ENCODE measurements at places on chromosomes 5 and 9. TPM values are rescaled to one million over a fixed set of nuclear protein-coding genes. Genes with fewer than 3 reads are reported as not detected.
A peak's percentile ranks its signal among the peaks of the same experiment; 100 is the strongest.

DNA sequence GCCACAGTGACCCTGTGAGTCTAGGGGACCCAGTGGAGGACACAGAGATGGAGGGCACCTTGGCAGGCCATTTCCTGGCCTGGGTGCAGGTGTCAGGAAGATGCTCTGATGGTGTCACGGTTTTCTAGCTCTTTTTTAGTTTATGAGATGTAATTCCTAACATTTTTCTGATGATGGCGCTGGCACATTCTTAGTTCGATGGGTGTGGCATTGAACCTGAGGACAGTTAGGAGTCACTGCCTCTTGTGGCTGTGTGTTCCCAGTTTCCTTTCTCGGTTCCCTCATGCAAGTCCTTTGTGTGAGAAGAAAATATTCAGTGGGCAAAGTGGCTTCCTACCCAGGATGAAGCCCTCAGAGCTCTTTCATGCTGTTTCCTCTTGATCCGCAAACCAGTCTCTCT, 129.4 kb upstream of the ICE1 start:
- no peaks in the 10 kb centered on the region for H3K4me1 ChIP-seq
- DNase-seq: no peak
- no peaks in the 10 kb centered on the region for H3K36me3 ChIP-seq
- H3K27me3 ChIP-seq: no peaks in the 10 kb centered on the region
- H3K27ac ChIP-seq: no peak overlapping the region

GRCh38 chr5:33582417-33582816, 141.7 kb downstream of the TARS1 start:
- no peaks in the 10 kb centered on the region for H3K36me3 ChIP-seq
- DNase-seq: no peak
- H3K4me3 ChIP-seq: no peak overlapping the region
- no peak overlapping the region for H3K27ac ChIP-seq

The NR6A1 gene
- 2.3 TPM for total RNA-seq

The IL31RA gene
- total RNA-seq: 0.92 TPM

The CATSPER3 gene
- total RNA-seq: 0.64 TPM

GRCh38 chr9:5819174-5819573, 13.7 kb downstream of the ERMP1 start:
- peaks cover 42% of the 10 kb centered on the region for H3K36me3 ChIP-seq
- H3K4me1 ChIP-seq: peaks cover 8% of the 10 kb centered on the region
- no peak overlapping the region for H3K4me3 ChIP-seq
- H3K27me3 ChIP-seq: no peaks in the 10 kb centered on the region
- H3K27ac ChIP-seq: no peak overlapping the region

The SOX30 gene
- total RNA-seq: not detected

- no peaks in the 10 kb centered on the region for H3K4me1 ChIP-seq
- H3K27me3 ChIP-seq: peaks cover 24% of the 10 kb centered on the region
- H3K27ac ChIP-seq: no peak overlapping the region
Observed at GRCh38 chr9:35960039-35960655, 2.2 kb upstream of the OR2S2 start.

- H3K36me3 ChIP-seq: peaks cover 9% of the 10 kb centered on the region
- H3K4me1 ChIP-seq: peaks cover 68% of the 10 kb centered on the region
- H3K4me3 ChIP-seq: peak overlapping the region; percentile 78
- H3K27ac ChIP-seq: peak overlapping the region; percentile 96
Observed at GRCh38 chr9:113513536-113513935, 50.0 kb downstream of the RGS3 start.

DNA sequence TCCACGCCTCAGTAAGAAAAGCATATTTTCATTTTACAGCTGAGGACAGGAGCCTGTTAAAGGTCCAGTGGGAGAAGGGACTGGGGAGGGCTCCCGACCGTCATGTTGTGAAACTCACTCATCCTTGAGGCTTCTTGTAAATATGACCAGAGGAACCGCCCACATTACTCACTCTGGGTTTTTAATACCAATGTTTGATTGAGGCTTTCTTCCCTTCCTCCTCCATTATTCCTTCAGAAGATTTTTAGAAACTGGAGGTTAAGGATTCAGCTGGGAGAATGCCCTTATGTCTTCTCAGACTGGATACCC, 61.4 kb upstream of the GLRX start:
- peak; percentile 46 for DNase-seq
- H3K36me3 ChIP-seq: peaks cover 29% of the 10 kb centered on the region
- H3K27ac ChIP-seq: no peak overlapping the region
- H3K4me3 ChIP-seq: no peak overlapping the region
- no peaks in the 10 kb centered on the region for H3K27me3 ChIP-seq

The ENG gene
- total RNA-seq: 32.4 TPM

DNA sequence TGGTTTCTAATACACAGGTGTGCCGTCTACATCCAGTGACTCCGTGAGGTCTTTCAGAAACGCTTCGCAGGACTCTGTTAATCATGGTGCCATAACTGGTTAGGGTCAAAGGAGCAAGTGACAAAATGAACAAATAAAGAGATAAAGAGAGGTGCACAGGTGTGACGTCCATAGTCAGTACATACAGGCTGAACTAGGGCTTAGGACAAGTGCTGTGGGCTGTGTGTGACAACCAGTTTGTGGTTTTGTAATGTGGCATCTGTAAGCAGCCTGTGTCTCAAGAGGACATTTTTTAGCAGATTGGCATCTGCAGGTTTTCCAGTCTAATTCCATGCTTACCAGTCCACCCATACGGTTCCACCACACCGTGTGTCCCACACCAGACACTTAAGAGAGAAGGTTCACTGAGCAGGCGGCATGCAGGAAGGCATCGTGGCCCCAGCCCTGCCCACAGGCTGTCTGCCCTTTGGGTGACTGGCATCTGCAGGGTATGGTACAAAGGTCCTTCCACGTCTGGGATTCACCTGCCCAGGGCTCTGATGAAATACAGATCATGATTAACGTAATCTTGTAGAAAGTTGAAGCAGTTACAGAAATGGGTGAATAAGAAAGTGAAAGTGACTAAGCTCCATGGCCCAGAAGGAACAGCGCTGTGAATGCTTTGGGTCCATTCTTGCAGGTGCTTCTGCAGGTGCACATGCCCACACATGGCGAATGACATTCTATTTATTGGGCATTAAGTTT, 26.9 kb downstream of the SRD5A1 start:
- peaks cover 4% of the 10 kb centered on the region for H3K4me1 ChIP-seq
- no peaks in the 10 kb centered on the region for H3K27me3 ChIP-seq
- H3K36me3 ChIP-seq: peaks cover 43% of the 10 kb centered on the region
- H3K4me3 ChIP-seq: peak overlapping the region; percentile 34

GRCh38 chr9:121995997-121996396, 97.1 kb downstream of the TTLL11 start:
- H3K36me3 ChIP-seq: no peaks in the 10 kb centered on the region
- no peak overlapping the region for H3K4me3 ChIP-seq
- no peak overlapping the region for H3K27ac ChIP-seq
- DNase-seq: no peak
- H3K27me3 ChIP-seq: no peaks in the 10 kb centered on the region
- no peaks in the 10 kb centered on the region for H3K4me1 ChIP-seq

- no peak overlapping the region for H3K27ac ChIP-seq
- H3K27me3 ChIP-seq: no peaks in the 10 kb centered on the region
- H3K4me1 ChIP-seq: peaks cover 9% of the 10 kb centered on the region
- peaks cover 40% of the 10 kb centered on the region for H3K36me3 ChIP-seq
- DNase-seq: no peak
Observed at GRCh38 chr9:36640771-36641381, 68.2 kb downstream of the MELK start.

The ENTPD8 gene
- total RNA-seq: not detected

The SPATA6L gene
- not detected for total RNA-seq

- no peak for DNase-seq
- no peaks in the 10 kb centered on the region for H3K36me3 ChIP-seq
- no peak overlapping the region for H3K27ac ChIP-seq
- no peak overlapping the region for H3K4me3 ChIP-seq
Observed at GRCh38 chr5:62142351-62142750, 163.7 kb upstream of the KIF2A start.

The PRLR gene
- total RNA-seq: not detected

The GZMA gene
- 87.6 TPM for total RNA-seq

DNA sequence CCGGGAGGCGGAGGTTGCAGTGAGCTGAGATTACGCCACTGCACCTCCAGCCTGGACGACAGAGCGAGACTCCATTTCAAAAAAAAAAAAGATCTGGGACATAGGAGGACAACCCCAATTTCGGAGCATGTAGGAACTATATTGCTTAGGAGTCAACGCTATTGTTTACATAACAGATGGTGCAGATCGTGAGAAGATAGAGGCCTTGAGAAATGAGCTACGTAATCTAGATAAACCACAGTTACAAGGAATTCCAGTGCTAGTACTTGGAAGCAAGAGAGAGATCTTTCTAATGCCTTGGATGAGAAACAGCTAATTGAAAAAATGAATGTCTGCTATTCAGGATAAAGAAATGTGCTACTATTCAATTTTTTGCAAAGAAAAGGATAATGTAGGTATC, 20.3 kb downstream of the TBC1D2 start:
- no peak overlapping the region for H3K27ac ChIP-seq
- no peak for DNase-seq
- no peaks in the 10 kb centered on the region for H3K27me3 ChIP-seq
- H3K4me1 ChIP-seq: no peaks in the 10 kb centered on the region
- H3K36me3 ChIP-seq: peaks cover 4% of the 10 kb centered on the region

The NANS gene
- total RNA-seq: 57.1 TPM

DNA sequence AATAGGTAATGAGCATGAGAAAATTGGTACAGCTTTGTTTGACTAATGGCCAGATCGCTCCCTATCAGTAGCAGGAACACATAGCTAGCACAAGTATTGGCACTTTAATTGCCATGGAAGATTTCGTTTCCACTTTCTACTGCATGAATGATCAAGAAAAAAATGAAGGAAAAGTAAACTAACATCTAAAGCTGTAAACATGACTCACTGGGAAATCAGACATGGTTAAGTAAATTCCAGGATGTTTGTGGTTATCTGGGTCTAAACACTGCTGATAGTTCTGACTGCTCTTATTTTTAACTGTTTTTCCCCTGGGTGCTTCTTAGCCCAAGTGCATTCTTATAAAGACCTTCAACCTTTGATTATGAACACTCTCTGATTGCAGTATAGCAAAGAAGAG, 388.9 kb downstream of the NR2F1-AS1 start:
- no peak for DNase-seq
- no peaks in the 10 kb centered on the region for H3K36me3 ChIP-seq
- no peaks in the 10 kb centered on the region for H3K27me3 ChIP-seq
- no peak overlapping the region for H3K27ac ChIP-seq

- no peaks in the 10 kb centered on the region for H3K27me3 ChIP-seq
- no peak overlapping the region for H3K4me3 ChIP-seq
- no peaks in the 10 kb centered on the region for H3K36me3 ChIP-seq
- no peak overlapping the region for H3K27ac ChIP-seq
- DNase-seq: no peak
- peaks cover 2% of the 10 kb centered on the region for H3K4me1 ChIP-seq
Observed at GRCh38 chr5:180908400-180908799, 9.4 kb downstream of the BTNL8 start.

The ADAMTS13 gene
- total RNA-seq: 1.3 TPM

DNA sequence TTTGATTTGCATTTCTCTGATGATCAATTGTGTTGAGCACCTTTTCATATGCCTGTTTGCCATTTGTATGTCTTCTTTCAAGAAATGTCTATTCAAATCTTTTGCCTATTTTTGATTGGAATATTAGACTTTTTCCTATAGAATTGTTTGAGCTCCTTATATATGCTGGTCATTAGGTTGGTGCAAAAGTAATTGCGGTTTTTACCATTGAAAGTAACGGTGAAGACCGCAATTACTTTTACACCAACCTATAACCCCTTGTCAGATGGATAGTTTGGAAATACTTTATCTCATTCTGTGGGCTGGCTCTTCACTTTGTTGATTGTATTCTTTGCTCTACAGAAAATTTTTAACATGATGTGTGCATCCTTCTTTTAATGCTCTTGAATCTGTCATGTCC, 113.2 kb upstream of the PRRC1 start:
- H3K36me3 ChIP-seq: no peaks in the 10 kb centered on the region
- H3K27me3 ChIP-seq: peaks cover 23% of the 10 kb centered on the region
- no peak overlapping the region for H3K4me3 ChIP-seq
- H3K4me1 ChIP-seq: no peaks in the 10 kb centered on the region
- DNase-seq: no peak

DNA sequence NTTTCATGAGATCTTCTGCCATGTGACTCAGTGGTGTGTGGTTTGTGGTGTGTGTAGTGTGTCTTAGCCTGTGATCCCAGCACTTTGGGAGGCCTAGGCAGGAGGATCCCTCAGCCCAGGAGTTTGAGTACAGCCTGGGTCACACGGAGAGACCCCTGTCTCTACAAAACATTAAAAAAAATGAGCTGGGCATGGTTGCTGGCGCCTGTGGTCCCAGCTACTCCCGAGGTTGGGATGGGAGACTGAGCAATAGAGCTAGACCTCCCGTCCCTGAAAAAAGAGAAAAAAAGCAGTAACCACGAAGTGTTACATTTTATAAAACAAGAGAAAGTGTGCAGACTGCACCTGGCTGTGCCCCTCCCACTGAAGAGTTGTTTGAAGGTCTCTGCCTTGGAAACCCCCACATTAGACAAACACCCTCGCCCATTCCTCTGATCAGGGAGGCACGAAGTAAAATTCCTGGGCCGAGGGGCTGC, 21.2 kb upstream of the RNU6ATAC start:
- H3K4me1 ChIP-seq: peaks cover 13% of the 10 kb centered on the region
- H3K27me3 ChIP-seq: no peaks in the 10 kb centered on the region
- H3K4me3 ChIP-seq: no peak overlapping the region
- H3K27ac ChIP-seq: no peak overlapping the region
- no peak for DNase-seq

DNA sequence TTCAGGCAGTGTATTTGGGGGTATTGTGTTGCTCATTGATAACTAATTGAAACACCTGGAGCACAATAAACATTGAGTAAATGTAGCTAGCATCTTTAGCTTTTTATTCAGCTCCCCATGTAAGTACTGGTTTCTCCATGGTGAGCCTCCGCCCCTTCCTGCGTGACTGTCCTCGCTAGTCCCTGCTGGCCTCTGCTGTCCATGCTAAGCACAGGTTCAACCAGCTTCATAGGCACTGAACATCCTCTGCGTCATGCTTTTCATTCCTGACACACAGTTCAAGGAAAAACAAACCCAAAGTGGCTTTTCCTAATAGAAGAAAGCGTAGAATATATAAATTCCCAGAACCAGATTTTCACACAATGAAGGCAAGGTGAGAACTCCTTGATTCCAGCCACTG, 27.3 kb upstream of the DAP start:
- no peaks in the 10 kb centered on the region for H3K36me3 ChIP-seq
- peaks cover 3% of the 10 kb centered on the region for H3K27me3 ChIP-seq
- H3K4me3 ChIP-seq: no peak overlapping the region
- no peak for DNase-seq
- H3K4me1 ChIP-seq: no peaks in the 10 kb centered on the region
- no peak overlapping the region for H3K27ac ChIP-seq
